CD4-positive, alpha-beta T cell treated with Interleukin-17A for 1 hour (primary cell): ENCODE measurements at places on chromosomes 5 and 9.

- no peak for DNase-seq
Measured at GRCh38 chr5:72478276-72478675, 28.9 kb downstream of the ZNF366 start.

- DNase-seq = no peak
Measured at GRCh38 chr5:33403187-33403586, 37.6 kb upstream of the TARS1 start.

DNA sequence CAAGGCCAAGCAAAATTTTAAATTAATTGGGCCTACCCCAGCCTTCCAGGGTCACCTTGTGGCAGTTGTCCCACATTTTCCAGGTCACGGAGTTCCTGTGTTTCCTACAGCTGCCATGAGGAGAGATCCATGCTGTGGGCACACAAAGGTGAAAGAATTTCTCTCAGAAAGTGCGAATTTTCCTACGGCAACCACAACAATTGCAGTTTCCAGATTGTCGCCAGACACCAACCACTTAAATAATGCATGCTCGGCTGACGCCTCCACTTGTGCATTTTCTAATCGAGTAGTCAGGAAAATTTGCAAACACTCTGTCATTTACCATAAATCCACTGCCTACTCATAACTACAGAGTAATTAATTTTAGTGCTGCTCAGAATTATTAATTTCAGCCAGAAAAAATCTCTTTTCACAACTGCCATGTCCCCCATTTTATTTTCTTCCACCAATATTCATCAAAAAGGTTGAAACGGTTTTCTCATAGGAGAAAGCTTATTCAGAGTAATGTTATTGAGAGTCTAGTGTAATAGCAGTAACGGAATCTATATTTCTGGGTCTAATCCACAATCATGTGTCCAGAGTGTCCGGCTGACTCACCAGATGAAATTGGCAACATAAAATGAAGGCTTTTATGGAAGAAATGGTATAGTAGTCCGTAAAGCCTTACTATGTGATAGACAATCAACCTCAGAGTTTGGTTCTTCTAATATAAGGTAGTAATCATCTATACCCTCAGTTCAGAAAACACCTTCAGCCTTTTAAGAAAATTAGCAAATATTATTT lies 389.8 kb downstream of the NR2F1-AS1 start:
- no peak for DNase-seq

GRCh38 chr5:9924614-9925013 lies 294.5 kb upstream of the TAS2R1 start:
- DNase-seq = no peak

DNA sequence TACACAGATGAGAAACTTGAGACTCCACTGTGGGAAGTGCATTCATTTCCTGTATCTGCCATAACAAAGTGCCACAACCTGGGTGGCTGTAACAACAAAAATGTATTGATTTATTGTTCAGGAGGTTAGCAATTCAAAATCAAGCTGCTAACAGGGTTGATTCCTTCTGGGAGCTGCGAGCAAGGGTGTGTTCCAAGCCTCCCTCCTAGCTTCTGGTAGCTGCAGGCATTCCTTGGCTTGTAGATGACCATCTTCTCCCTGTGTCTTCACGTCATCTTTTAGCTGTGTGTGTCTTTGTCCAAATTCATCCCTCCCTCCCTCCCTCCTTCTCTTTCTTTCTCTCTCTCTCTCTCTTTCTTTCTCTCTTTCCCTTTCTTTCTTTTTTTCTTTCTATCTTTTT lies 258.1 kb downstream of the MSX2 start:
- DNase-seq = no peak

DNA sequence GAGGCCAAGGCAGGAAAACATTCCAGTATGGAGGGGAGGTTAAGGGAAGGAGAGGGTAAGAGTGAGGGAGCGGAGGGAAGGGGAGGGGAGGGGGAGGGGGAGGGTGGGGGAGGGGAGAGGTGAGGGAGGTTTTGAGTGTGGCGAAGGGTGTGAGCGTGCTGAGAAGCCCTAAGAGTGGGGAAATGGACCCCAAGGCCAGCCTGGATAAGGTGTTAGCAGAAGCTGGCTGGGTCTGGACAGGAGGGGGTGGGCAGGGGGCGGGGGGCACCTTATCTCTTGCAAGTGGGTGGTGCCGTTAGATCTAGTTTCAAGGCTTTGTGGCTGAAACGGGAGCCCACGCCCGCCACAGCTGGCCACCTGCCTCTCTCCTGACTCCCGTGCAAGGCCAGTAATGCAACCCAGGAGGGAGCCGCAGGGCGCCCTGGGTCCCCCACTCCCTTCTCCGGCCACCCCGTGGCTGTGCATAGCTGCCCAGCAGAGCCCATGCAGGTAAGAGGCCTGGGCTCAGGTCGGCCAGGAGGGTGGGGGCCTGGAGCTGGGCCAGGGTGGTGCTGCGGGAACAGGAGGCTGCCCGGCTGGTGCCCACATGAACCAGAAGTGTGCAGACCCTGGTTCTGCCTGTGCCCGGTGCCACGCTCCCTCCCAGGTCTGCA lies 677 bp downstream of the RNF224 start:
- no peak for DNase-seq

DNA sequence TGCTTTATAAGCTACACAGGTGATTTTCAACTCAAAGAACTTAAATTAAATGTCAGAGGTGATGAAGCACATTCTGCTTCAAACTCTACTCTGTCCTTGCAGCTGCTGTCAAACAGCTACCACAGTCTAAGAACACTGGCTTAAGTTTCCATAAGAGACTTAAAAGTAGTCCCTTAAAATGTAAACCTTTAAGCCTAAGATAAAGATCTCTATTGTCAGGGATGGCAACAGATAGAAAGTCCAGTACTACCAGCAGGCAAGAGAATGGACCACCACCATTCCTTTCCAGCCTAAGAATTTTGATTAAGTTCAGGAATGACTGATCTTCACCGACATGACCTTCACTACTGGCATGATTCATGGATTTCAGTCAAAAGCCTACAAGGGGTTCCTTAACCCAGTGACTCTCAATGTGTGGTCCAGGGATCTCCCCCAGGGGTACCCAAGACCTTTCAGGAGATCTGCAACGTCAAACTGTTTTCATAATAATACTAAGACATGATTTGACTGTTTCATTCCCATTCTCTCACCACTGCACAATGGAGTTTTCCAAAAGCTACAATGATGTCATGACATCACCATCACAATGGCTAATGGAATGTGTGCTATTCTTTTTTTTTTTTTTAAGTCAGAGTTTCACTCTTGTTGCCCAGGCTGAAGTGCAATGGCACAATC lies 41.1 kb upstream of the PLPP6 start:
- DNase-seq = no peak

- DNase-seq = no peak
Measured at GRCh38 chr9:110954822-110955291, 83.4 kb downstream of the LPAR1 start.

- DNase-seq = no peak
Measured at GRCh38 chr5:159208514-159209437, 577 bp downstream of the RNF145 start.
